ENCODE measurements at places on chromosomes 11 and 22.

DNA sequence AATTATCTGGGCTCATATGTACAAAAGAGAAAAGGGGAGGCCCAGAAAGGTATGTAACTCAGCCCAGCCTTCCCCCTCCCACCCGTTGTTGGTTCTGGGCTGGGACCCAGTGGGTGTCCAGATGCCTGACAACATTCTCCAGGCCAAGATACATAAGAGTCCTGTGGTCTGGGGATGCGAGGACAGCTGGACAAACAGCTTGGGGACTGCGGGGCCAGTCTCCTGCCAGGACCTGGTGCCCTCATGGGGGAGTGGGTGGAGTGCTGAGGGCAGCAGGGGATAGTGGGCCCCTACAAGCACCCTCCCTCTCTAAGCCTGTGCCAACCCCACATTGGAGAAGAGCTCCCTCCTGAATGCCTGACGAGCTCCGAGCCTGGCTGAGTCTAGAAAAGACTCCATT, 3.5 kb upstream of the SLC22A6 start:
- no peak for DNase-seq

GRCh38 chr22:41383085-41383484, 1.3 kb downstream of the TEF start:
- no peak for DNase-seq

GRCh38 chr11:19691815-19692500, 20.7 kb upstream of the NAV2 start:
- no peak for DNase-seq

DNA sequence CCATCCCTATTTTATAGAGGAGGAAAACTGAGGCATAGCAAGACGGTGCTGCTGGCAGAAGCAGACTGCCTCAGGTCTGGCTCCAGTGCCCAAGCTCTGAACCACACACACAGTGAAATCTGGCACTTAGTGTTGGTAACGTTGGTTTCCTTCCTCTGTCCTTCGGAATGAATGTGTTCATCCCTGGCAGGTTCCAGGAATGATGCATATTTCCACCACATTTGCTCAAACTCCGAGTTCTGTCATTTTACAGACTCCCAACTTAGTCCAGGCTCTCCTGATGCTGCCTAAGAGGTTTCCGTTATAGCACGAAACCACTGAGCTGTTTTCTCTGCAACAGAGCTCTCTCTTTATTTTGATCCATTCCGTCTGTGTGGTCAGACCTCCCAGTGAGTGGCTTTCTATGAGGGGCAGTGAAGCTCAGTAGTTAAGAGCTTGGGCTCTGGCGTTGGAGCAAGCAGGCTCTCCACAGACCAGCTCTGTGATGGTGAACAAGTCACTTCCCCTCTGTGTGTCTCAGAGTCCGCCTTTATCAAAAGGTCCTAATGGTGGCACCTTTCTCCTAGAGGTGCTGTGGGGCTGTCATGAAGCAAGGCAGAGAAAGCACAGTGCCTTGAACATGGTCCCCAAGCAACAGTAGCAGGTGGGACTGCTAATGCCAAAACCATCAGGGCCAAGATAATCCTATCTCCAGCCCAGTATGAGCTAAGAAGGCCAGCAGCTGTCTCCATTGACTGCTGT, 200.3 kb downstream of the MYO18B start:
- DNase-seq: no peak

DNA sequence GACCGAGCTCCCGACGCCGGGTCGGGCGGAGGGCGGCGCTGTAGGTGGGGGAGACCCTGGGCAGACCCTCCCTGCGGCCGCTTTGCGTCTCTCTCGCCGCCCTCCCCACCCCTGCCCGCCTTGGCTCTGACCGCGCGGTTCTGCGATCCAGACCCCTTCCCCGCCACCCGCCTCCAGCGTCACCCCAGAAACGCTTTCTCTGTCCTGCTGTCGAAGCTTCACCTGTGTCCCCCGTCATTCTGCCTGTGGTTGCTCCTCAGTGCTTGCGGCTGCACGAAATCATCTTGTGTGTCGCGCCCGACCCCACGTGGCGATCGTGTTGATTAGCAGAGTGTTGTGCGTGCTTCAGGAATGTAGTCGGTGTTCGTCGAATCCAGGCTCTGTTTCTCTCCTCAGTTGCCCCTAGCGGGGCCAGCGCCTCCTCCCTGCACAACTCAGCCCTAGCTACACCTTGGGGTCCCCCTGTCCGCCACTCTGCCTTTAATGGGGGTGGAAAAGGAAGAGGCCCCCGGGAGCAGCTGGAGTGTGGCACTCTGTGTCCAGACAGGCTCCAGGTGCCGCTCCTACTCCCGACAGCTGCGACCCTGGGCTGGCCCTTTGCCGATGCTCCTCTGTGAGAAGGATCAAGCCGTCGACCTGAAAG, 851 bp downstream of the PTDSS2 start:
- DNase-seq: peak; percentile 83

DNA sequence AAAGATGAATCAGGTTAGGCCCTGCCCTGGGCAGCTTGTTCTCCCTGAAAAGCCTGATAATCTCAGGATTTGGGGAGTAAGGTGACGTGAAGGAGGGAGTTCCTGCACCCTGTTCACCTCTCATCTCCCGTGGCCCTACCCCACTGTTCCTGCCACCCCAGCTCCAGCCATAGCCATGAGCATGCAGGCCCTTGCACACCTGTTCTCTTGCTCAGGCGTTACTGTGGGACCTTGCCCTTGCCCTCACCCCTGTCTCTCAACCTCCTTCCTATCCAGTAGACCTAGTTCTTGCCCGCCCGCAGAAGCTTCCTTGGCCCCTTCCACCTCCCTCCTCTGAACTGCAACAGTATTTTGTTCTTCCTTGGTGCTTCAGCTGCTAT, 15.0 kb downstream of the TSKU start:
- DNase-seq: no peak

DNA sequence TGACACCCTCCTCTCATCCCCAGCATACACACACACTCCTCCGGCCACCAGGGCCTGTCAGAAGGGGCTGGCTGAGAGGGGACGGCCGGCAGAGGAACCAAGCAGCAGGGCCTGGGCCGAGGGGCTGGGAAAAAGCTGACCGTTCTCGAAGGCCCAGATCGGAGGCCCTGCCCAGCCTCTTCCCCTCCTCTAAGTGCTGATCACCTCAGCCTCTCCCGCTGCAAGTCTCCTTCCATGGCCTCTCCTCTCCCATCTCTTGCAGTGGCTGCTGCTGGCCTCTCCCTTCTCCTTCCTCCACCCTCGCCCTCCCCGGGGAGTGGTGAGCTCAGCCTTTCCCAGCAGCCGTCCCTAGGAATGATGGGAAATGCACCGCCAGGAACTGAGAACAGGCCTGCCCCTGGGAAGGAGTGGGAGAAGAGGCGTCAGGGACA, 39.6 kb downstream of the ARRB1 start:
- DNase-seq: no peak

- DNase-seq: peak; percentile 69
Observed at GRCh38 chr11:66289548-66290329, 796 bp upstream of the YIF1A start.

DNA sequence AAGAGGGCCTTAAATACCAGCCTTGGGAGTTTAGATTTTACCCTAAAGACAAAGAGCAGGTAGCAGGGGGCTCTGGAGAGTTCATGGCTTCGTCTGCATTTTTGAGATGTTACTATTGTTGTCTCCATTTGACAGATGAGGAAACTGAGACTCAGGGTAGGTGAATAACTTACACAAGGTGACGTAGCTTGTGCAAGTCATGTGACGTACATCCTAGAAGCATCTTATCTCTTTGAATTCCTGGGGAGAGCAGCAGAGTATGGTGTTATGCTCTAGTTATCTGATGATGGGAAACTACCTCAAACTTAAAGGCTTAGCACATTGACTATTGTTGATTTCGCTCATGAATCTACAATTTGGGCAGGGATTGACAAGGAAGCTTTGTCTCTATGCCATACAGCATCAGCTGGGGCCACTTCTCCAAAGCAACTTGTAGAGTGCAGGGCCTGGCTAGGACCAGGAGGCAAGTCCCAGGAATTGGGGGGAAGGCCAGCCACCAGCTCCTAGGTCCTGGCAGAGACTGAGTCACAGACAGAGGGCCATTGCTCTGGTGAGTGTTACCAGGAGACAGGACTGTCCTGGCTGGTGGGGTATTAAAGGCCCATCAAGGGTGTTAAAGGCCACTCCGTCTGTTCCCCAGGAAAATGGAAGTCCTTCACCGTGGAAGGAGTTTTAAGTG, 52.1 kb upstream of the TSKU start:
- DNase-seq: no peak

- no peak for DNase-seq
Observed at GRCh38 chr11:115585361-115586024, 81.3 kb upstream of the CADM1 start.

DNA sequence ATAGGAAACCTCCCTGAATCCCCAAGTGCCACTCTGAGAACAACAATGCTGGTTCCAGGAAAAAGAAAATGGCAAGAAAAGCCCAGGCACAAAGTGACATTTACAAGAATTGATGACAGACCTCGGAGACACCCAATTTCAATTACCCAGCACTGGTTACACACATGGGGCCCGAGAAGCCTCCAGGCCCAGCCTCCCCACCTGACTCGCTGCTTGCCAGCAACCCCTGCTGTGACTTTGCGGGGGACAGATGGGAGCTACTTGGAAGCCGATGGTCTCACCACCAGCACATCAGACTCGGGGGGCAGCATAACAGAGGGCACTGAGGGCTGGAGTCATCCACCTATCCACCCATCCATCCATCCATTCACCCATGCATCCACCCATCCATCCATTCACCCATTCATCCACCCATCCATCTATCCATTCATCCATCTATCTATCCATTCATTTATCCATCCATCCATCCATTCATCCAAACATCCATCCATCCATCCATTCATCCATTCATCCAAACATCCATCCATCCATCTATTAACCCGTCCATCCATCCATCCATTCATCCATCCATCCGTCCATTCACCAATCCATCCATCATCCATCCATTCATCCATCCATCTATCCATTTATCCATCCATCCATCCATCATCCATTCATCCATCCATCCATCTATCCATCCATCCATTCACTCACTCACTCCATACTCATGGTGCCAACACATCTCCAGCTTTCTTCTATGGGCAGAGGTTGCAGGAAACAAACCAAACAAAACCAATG, 567.6 kb downstream of the BRD1 start:
- DNase-seq: no peak

- no peak for DNase-seq
Observed at GRCh38 chr22:31394326-31394725, 5.1 kb upstream of the DRG1 start.

DNA sequence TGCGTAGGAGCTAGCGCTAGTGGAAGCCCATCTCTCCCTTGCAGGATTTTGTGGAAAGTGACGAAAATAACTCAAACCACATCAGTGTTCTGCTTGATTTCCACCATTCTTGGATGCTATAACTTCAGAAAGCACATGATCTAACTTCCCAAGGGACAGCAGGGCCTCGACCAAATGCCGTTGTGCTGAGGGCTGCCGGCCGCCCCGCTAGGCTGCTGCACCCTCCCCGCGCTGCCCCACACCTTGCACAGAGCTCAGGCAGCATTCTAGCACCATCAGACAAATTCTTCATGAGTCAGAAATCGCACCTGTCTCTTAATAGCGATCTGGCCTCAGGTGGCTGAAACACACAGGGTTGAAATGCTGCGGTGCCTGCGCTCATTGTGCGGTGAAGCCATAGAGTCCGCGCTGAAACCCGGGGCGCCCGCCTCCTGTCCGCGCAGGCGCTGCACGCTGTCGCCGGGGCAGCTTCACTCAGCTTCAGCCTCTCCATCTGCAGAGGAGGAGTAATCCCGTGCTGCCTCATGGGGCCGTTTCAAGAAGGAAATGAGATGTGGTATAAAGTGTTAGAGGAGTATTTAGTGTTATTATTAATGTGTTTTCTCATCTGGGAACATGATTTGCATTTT, 59.2 kb upstream of the B3GAT1 start:
- no peak for DNase-seq

- peak; percentile 81 for DNase-seq
Observed at GRCh38 chr11:76207642-76208401, 1.5 kb upstream of the WNT11 start.

DNA sequence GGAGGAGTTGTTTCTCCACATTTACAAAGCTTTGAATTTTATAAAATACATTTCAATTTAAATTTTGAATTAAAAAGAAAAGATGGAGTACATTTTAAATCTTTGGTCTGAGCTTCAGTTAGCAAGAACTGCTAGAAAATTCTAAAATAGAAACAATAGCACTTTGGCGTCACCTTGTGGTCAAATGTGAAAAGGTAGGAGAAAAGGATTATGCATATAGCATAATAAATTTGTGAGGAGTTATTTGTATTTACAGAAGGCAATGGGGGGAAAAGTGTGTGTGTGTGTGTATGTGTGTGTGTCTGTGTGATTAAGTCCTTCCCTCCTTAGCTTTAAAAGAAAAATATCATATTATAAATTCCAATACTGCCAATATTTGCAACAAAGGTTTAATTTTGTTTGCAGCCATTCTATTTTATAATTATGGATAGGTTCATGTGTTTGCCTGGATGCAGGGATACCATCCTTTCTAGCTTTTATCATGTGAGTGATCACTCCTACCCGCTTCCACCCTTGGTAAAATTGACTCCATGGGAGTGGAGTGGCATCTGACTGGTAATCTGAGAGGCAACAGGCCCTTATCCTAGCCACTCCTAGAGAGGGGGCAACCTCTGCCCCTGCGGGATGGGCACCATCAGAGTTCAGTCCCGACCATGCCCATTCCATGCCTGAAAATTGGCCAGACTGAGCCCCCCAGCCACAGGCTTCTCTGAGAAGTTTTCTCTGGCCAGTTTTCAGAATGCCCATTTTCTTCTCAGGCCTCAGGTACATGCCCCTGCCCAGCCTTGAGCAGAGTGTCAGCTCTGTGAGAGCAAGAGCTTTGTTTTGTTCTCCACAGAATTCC, 13.6 kb upstream of the LGR4 start:
- no peak for DNase-seq
